ENCODE measurements at places on chromosomes 12 and 14.

DNA sequence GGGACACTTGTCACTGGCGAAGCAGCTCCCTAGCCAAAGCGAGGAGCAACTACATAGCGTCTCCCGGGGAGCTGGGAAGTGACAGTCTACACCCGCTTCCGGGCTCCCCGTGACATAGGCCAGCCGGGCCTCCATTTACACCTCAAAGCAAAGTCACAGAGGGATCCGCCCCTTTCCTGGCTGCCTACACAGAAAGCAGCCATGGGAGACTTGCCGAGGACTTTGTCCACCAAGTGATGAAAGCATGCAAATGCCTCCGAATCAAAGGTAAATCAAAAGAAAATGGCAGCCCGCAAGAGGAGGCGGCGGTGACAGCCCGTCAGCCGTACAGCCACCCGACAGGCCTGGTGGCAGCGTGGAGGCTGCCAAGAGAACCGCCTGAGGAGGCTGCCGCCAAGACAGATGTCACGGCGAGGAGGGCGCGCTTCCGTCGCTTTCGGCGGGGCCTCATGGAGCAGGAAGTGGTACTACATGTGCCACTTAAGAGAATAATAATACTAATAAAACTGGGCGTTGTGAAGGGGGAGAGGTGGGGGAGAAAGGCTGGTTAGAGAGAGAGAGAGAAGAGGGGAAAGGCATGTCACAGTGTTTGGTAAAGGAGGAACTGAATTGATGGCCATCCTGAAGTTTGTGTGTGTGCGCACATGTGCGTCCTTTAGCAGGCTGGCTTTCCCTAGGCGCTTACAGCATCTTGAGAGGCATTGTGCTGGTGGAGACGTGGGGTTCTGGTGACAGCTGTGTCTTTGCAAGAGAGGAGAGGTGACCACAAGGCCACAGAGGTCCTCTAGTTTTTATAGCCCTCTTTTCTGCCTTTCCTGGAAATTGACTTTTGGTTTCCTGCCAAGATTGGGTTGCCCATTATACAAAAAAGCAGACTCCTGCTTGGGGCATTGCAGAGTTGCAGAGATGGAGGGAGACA is 661.7 kb downstream of the VRK1 start:
- DNase-seq, result peak; percentile 84

DNA sequence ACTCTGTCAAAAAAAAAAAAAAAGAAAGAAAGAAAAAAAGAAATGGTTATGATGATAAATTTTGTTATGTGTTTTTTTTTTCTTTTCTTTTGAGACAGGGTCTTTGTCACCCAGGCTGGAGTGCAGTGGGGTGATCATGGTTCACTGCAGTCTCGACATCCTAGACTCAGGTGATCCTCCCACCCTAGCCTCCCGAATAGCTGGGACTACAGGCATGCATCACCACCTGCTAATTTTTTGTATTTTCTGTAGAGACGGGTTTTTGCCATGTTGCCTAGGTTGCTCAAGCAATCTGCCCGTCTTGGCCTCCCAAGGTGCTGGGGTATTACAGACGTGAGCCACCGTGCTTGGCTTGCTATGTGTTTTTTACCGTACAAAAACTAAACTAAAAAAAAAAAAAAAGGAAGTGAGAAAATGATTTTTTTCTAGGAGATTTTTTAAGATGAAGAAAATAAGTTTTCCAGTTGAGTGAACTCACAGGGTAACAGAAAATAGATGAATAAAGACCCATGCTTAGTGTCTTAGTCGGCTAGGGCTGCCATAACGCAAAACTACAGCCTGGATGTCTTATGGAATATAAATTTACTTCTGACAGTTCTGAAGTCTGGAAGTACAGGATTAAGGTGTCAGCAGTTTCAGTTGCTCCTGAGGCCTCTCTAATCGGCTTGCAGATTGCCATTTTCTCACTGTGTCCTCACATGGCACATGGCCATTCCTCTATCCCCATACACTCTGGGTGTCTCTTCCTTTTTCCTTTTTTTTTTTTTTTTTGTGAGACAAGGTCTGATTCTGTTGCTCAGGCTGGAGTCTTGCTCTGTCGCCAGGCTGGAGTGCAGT is 13.2 kb upstream of the APOF start:
- DNase-seq, result no peak

- peak; percentile 86 for DNase-seq
Observed at GRCh38 chr12:56157201-56158028, 744 bp upstream of the MYL6 start.

- DNase-seq, result no peak
Observed at GRCh38 chr12:27896419-27896990, 76.0 kb downstream of the PTHLH start.

- no peak for DNase-seq
Observed at GRCh38 chr14:104345621-104346462, 207.5 kb downstream of the KIF26A start.

DNA sequence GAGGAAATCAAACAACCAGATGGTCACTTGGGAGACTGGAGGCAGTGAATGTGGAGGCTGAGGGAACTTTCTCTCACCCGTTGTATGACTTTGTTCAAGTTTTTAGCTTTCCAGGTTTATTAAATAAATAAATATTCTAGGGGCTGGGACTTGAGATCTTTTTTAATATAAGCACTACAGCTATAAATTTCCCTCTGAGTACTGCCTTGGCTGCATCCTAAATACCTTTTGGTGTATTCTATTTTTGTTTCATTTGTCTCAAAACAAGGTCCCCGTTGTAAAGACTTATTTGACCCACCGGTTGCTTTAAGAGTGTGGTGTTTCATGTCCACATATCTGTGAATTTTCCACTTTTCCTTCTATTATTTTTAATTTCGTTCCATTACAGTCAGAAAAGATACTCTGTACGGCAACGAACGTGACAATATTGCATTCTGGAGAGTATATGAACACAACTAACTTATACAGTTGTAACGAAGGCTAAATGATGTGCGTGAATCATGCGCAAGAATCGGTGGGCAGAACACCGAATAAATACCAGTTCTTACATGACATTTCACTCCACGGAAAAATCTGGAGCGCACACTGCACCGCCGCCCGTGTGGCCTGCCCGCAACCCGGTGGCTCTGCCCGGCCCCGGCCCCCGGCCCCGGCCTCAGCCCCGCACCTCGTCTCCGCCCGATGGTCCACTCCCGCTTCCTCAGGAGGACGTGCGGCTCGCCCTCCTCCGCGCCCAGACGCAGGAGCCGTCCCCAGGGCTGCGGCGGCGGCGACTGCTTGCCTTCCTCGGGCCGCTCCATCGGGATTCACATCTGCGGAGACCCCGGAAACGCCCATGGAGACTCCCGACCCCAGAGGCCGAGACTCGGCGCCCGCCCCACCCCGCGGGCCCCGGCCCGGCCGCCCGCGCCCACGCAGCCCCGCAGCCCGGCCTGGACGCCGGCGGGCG is 602 bp downstream of the CHFR start:
- no peak for DNase-seq

DNA sequence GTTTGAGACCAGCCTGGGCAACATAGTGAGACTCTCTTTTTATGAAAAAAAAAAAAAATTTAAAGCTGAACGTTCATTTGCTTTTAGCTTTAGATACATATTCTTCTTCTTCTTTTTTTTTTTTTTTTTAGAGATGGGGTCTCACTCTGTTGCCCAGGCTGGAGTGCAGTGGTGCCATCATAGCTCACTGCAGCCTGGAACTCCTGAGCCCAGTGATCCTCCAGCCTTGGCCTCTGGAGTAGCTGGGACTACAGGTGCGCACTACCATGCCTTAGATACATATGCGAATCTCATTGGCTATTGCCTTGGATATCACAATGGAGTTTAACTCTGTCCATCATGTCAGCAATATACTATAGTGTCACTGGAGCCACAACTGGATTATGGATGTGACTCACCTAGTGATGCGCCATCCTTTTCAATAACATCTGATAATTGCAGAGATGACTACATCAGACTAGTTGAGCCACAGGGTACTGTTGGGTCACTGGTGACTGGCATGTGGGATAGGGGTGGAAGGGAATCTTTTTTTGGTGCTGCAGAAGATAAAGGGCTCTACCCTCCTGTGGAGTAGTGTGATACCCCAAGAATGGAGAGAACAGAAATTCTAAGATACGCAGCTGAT is 2.7 kb upstream of the ADIPOR2 start:
- DNase-seq, result no peak

- no peak for DNase-seq
Observed at GRCh38 chr12:100897240-100897639, 102.7 kb downstream of the ANO4 start.

DNA sequence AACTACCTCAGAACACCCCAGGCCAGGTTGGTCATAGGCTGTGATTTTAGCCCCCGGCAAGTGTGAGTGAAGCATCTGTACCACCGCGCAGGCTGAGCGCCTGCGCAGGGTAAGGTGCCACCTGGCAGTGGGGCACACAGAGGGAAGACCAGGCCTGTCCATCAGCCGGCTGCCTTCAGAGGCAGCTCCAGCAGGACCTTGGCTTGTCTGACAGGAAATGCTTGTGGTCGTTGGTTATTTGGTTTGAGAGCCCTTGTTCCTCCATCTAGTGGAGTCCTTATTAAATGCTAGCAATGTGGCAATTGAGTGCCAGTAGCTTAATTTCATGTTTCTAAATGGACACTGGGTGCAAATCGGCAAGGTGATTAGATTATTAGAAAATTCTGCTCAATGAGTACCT is 27.5 kb downstream of the SLC25A29 start:
- no peak for DNase-seq

GRCh38 chr12:4202487-4202886 is 71.1 kb upstream of the CCND2 start:
- no peak for DNase-seq

- DNase-seq, result no peak
Observed at GRCh38 chr14:28746247-28746646, 20.3 kb upstream of the FOXG1 start.

GRCh38 chr14:71320734-71321573 is 413.7 kb downstream of the PCNX1 start:
- DNase-seq, result peak; percentile 90

GRCh38 chr12:49293056-49293956 is 1.6 kb upstream of the PRPH start:
- no peak for DNase-seq

GRCh38 chr12:19709889-19710288 is 270.6 kb downstream of the AEBP2 start:
- DNase-seq, result no peak

DNA sequence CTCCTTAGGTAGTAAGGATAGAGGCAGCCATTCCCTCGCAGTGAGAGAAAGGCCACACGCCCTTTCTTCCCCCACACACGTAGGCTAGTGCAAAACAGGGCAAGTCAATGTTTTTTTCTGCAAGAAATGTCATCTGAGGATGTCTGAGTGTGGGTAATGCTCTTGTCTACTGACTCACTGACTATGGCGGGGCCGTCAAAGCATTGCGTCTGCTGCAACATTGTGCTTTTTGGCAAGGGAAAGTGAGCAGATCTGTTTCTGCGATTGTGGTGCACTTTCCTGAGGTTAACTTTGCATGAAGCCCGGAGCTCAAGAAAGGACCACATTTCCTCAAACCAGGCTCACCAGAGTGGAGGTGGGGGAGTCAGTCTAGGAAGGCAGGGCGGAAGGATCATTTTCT is 181.6 kb upstream of the GZMB start:
- DNase-seq, result no peak

DNA sequence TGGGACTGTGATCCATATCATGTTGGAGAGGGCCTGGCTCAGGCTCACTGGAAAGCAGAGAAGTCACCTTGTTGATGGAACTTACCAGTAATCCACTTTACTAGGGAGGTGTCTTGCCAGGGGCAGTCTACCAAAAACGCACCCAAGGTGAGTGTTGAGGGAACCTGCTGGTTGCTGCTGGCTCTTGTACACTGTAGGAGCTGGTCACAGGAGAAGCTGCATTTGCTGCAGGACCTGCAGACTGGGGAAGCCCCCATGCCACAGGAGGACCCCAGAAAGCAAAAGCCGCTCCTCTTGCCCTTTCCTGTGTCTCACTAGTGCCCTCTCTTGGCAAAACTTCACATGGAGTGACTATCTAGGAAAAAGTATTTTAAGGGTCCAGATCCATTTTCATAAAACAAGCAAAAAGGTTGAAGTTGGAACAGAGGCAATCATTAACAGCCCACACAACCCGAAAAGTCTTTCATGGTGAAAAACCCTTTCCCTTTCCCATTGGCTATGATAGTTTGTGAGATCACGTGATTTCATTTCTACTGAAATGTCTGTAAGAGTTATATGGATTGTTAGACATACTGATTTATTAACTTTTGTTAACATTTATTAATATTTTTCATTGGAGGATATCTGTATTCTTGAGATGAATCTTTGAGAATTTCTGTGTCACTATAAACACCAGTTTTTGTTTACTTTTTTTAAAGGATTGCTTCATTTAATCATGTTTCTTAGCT is 59.2 kb downstream of the RASSF8 start:
- DNase-seq, result peak; percentile 56

GRCh38 chr14:76574416-76575095 is 186.7 kb upstream of the VASH1 start:
- DNase-seq, result no peak

DNA sequence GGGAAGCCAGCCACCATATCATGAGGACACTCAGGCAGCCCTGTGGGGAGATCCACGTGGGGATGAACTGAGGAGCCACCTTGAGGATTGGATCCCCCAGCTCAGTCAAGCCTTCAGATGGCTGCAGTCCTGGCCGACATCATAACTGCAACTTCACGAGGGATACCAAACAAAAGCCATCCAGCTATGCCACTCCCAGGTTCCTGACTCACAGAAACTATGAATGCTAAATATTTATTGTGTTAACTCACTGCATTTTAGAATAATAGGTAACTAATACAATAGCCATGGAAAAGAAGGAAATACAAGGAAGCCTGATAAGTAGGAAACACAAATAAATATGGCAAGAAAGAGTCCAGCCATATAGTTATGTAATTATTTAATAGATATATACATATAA is 42.1 kb upstream of the FAM222A start:
- no peak for DNase-seq

DNA sequence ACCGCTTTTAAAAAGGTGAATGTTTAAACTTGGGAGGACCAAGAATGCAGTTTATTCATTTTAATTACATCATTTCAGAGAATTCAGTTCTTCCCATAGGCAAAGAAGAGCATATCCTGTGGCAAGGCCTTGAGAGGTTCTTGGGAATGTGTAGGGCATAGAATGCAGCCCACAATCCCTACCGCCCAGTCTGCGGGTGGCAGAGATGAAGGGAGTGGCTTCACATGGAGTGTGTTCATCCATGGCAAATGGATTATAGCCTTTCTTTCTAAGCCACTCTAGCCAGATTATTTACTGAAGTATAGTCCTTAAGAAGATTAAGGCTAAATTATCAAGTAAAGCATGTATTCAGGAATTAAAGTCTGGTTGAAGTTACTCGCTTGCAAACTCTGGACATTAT is 97.4 kb downstream of the TSPAN8 start:
- DNase-seq, result no peak

GRCh38 chr12:101859664-101860607 is 17.4 kb upstream of the DRAM1 start:
- no peak for DNase-seq

Data from small intestine (tissue), 16 donors.